ENCODE measurements at places on chromosomes 13 and 19.

DNA sequence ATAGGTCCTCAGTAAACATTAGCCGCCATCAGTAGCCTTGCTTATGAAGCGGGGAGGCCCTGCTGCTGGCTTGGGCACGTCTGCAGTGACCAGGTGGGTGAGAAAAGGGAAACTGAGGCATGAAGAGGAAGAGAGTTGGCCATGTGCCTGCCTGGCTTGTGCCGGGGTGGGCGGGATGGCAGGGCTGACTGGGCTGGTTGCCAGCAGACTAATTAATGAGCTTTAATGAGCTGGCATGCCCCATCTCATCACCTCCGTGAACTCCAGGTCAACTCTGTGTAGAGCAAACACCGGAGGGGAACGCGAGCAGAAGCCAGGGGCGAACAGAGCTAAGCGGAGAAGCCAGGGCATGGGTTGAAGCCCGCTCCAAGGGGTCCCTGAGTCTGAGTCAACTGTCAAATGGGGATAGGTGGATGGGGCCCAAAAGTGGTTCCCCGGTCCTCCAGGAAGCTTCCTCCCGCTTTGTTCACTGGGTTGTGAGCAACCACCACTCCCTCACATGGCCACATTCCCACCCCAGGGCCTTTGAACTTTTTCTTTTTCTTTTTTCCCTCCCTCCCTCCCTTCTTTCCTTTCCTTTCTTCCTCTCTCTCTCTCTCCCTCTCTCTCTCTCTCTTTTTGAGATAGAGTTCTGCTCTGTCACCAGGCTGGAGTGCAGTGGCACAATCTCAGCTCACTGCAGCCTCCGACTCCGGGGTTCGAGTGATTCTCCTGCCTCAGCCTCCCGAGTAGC lies 8.7 kb downstream of the NR2F6 start:
- DNase-seq: no peak

- no peak for DNase-seq
Measured at GRCh38 chr19:1011831-1012333, 9.0 kb downstream of the TMEM259 start.

- no peak for DNase-seq
Measured at GRCh38 chr19:58571575-58571947, 1.6 kb downstream of the MZF1 start.

- no peak for DNase-seq
Measured at GRCh38 chr13:106835477-106835876, 267.5 kb upstream of the ARGLU1 start.

DNA sequence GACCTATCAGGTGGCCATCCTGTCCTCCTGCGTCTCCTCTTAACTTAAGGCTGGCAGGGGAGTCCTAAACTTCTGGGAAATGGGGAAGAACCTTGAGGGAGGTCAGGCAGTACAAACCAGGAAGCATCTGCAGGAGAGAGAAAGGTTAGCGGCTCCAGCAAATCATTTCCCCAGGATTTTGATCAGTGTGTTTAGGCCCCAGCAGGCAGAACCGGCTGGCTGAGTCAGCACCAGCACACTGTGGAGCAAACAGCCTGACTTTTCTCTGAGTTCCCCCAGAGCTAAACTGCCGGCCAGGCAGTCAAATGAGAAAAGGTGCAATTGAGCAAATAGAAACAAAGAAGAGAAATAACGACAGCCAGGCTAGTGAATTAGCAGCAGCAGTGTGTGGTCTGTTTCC lies 46.7 kb upstream of the MEDAG start:
- no peak for DNase-seq

DNA sequence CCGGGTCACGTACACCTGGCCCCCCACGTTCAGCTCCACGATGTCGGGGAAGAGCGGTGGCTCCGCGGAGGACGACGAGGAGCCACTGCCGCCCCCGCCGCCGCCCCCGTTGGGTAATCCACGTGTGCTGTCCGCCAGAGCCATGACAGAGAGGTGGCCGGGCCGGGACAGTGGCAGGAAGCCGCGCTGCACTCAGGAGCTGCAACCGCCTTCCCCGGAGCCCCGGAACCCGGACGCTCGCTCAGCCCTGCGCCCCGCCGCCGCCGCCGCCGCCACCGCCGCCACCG lies 257 bp downstream of the KCTD12 start:
- DNase-seq: no peak

DNA sequence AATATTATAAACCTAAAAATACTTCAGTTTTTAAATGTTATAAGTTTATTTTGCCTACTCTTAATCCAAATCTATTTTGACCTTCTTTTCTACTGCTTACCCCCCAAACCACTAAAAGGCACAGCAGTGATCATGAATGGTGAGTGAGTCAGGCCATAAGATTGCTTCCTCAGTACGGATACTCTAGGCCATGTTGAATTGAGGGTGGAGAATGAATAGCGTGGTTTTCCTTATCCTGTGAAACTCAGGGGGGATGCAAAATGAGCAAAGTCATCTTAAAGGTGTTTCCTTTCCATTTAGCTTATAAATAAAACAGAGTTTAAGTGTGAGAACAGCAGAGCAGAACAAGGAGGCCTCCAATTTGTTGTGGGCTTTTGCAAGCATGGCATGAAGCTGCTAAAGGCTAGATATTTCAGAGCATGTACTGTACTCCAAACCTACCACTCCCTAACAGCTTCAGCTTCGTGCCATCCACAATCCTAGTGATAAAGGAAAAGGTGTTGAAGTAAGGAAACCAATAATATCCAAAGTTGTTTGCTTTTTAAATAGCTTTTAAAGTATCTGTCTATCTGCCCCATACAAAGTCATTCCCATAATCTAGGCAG lies 25.0 kb downstream of the SERPINE3 start:
- no peak for DNase-seq

- no peak for DNase-seq
Measured at GRCh38 chr13:80901530-80901929, 560.6 kb upstream of the SPRY2 start.

GRCh38 chr13:84607261-84608013 lies 725.2 kb upstream of the SLITRK1 start:
- DNase-seq: no peak

- DNase-seq: no peak
Measured at GRCh38 chr19:44611812-44612295, 1.5 kb upstream of the IGSF23 start.

GRCh38 chr13:90352763-90353162 lies 994.7 kb upstream of the MIR17HG start:
- no peak for DNase-seq

GRCh38 chr19:10390652-10391286 lies 10.4 kb upstream of the TYK2 start:
- DNase-seq: peak; percentile 60

DNA sequence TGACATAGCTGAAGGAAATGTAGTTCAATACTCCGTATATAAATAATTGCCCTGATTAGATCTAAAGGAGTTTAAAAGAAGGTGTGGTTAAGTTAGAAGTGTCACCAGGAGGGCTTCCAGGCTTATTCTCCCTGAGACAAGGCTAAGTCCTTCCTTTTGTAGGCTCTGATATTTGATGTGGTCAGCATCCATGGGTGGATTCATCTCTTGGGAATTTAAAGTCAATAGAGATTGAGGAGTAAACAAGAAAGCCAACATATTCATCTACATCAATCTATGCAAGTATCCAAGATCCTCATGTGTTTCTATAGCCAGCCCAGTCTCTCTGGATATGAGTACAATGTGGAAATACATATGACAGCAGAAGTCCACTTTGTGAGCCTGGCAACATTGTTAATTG lies 76.8 kb downstream of the KCTD12 start:
- DNase-seq: no peak

DNA sequence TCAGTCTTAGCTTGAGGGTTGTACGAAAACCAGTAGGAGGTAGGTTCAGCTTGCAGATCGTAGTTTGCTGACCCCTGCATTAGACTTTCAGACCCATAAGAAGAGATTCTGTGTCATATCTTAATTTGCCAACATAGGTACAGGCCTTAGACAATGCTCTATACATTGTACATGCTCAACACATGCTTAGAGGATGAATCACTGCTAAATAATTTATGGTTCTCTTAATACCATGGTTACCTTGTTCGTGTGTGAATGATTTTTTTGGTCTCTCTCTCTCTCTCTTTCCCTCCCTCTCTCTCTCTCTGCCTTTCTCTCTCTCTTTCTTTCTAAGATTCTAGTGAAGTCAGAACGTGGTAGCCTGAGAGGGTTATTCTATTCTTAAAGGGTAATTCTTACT lies 112.2 kb downstream of the FGF14 start:
- no peak for DNase-seq

- DNase-seq: no peak
Measured at GRCh38 chr13:49629947-49630346, 1.6 kb downstream of the ARL11 start.

- DNase-seq: no peak
Measured at GRCh38 chr13:70816853-70817252, 708.6 kb upstream of the KLHL1 start.

DNA sequence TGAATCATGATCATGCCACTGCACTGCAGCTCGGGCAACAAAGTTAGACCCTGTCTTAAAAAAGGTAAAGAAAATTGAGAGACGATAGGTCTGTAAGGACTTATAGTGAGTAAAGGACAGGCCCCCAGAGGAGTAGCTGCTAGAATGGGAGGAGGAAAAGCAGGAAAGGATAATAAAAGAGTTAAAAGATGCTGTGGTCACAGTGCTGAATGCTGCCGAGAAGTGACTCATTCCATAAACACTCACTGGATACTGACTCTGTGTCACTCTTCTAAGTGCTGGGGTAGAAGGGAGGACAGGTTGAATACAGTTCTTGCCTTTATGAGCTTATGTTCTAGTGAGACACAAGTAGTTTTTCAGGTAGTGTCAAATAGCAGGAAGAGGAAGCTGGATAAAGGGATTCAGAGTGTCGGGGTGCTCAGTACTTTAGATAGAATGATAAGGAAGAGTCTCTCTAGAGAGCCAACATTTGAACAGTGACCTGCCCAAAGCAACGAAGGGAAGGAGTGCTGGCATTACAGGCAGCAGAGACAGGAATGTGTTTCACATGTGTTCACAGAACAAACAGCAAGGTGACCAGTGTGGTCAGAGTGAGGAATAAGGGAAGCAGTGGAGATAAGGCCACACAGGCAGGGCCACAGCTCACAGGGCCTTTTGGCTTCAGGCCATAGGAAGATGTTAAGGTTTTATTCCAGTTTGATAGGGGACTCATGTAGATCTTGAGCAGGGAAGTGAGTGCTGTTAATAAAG lies 1240.5 kb downstream of the UQCRFS1 start:
- DNase-seq: no peak

DNA sequence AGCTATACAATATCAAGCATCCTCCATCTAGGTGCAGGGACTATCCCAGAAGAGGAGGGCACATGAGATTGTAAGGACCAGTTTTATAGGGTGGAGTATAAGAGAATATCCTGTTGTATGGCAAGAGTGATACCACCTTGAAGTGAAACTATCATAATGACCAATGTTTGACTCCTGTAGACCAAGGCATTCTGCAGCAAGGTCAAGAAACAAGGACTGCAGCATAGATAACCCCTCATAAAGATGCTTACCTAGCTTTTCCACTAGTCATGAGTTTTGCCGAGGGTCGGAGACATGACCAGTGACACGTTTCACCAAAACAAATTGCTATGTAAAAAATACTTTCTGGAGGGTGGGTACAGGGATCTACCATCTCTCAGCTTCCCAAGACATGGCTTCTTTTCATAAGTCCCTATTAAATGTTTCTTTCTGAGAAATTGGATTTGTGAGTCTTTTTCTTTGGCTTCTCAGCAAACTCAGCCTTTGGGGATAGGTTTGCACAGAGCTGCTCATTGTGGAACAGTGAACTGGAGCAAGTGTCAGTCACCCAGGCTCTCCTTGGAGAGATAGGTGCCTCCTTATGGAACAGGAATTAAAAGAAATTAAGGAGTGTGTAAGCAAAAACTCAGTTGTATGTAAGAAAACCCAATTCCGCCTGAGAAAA lies 28.2 kb upstream of the CYSLTR2 start:
- no peak for DNase-seq

DNA sequence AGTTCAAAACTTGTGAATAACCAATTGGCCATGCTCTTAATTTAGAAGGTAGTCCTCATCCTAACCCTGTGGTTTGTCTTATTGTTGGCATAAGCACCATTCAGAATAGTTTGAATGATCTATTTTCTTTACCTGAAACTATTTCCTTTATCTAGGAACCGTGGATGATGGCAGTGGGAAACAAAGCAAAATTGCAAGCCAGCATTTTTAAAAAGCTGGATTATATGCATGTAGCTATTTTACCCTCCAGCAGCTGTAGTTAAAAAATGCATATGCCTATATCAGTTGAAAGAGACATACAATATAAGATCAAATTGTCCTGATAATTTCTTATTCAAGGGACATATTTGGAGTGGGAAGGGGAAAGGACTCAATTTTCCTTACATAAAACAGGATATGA lies 19.3 kb downstream of the ZNF613 start:
- no peak for DNase-seq

DNA sequence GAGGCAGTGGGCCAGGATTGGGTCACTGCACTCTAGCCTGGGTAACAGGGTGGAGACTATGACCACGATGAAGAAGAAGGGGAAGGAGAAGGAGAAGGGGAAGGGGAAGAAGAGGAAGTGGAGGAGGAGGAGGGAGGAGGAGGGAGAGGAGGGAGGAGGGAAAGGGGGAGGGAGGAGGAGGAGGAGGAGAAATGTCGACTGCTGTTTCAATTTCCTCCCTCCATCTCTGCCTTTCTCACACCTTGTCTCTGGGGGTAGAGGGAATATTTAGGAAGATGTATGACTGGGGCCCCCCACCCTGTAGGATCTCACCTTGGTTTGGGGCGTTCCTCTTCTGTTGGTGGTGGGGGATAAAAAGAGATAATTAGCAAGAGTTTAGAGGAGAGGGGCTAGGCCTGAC lies 3.8 kb downstream of the TNNT1 start:
- DNase-seq: no peak

GRCh38 chr13:98540476-98540875 lies 36.4 kb downstream of the STK24 start:
- DNase-seq: no peak

GRCh38 chr13:28531845-28532387 lies 37.0 kb upstream of the FLT1 start:
- no peak for DNase-seq

- no peak for DNase-seq
Measured at GRCh38 chr13:20126541-20127261, 34.2 kb downstream of the GJA3 start.

DNA sequence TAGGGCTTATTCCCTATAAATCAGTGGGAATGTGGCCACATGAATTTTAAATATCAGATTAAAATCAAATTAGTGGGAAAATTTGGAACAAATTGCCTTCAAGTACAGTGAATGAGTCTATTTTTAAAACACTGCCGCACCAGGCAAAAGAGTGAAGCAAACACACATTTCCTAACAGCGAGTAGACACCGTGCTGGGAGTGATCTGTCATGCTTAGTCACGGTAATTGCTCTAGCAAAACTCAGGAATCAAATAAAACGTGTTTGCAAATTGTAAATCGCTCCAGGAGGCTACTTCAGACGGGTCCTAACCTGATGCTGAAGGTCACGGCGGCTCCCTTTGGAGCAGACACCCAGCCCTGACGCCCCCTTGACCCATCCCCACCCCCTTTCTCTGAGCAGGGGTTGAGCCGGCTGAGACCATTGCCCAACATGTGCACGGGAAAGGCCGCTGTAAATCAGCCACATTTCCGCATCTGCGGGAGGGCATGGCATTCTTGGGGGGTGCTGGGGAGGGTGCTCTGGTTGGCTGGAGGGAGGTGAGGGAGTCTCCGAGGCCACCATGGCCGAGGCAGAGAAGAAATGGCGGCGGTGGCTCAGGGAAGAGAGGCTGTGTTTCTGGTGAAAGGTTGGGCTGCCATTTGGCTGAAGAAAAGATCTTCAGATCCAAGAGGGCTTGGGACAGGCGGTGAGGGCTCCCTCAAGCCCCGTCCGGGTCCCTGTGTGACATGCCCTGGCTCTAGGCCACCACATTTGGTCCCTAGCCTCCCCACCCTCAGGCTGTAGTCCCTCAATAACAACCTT lies 8.9 kb downstream of the CEBPA start:
- no peak for DNase-seq
